NB4 (cell line): ENCODE measurements at places on chromosomes 16 and 17.

- DNase-seq = no peak
These were observed 281.4 kb upstream of the DYNLRB2 start for GRCh38 chr16:80259290-80259805.

GRCh38 chr17:41801374-41802271, 10.1 kb downstream of the P3H4 start:
- peak; percentile 67 for DNase-seq

DNA sequence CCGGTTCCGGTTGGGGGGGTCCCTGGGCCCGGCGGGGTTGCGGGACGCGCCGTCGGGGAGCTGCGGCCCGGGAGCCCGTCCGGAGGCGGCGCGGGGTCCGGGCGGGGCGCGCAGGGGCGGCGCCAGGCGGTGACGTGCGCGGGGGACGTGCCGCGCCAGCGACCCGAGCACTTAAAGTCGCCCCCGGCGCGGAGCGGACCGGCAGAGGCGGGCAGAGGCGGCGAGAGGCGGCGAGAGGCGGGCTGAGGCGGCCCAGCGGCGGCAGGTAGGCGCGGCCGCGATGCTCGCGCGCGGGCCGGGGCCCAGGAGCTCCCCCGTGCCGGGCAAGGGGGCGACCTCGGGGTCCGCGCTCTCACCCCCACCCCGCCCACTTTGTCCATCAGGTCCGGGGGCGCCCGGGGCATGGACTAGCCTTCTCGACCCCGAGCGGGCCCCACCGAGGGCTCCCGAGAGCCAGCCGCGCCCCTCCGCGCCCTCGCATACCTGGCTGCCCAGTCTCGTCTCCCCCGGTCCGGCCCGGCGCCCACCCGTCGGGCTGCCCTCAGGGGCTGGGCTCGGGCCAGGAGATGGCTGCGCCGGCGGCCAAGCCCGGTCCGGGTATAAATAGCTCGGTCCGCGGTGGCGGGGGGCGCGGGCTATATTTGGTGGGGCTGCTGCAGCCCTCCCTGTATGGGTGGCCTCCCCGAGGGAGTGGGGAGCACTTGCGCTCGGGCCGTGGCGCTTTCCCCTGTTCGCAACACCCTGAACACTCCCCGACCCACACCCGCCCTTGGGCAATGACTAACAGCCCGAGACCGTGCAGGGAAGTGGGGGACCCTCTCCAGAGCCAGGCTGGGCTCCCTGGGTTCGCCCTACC, at the start of gene SLC16A3:
Gene SLC16A3, plus strand, starts transcription at position 201 of the 856 bp plus-strand sequence. CDS start 6,967 bp downstream, outside the sequence.
- peak; percentile 85 for DNase-seq

DNA sequence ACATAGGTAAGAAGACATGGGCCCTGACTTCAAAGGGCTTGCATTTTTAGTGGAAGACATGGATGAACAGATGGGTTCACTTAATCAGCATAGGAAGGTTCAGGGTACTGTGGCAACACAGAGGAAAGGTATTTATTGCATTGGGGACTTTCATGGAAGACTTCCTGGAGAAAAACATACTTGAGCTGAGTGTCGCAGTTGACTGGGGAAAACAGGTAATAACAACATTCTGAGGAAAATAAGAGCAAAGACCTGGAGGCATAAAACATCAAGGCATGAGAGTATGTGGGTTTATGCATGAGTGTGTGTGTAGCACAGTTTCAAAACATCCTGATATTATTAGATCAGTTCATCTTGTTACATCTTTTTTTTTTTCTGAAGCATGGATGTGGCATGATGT, 82.7 kb downstream of the MAP2K6 start:
- no peak for DNase-seq

GRCh38 chr16:71339236-71340171, 19.0 kb upstream of the CALB2 start:
- no peak for DNase-seq

DNA sequence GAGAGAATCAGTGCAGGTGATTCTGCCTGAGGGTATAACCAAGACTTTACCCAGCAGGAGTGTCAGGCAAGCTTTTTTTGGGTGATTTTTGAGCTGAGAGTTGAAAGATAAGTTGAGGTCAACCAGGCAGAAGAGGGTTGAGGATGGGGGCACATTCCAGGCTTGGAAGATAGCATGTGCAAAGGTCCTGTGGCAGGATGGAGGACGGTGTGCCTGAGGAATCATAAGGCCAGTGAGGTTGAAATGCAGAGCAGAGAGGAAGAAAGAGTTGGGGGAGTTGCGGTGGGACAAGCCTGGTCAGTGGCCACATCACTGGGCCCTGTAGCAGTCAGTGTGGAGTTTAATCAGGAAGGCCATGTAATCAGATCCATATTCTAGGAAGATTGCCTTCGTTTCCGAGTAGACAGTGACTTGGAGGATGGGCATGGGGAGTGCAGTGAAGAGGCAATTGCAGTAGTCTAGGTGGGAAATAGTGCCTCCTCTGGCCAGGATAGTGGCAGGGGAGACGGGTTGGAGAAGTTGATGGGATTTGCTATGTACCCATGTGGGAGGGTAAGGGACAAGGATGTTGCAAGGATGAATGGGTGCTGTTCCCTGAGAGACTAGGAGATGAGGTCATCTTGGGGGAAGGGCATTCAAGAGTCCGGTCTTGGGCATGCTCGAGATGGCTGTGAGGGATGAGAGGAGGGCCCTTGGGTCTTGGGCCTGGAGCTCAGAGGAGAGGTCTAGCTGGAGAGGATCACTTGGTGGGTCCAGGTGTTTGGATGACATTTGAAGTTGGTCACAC, 3.9 kb downstream of the PLEKHG4 start:
- peak; percentile 41 for DNase-seq

GRCh38 chr16:19515757-19516156, 6.1 kb downstream of the GDE1 start:
- no peak for DNase-seq

GRCh38 chr16:13063457-13063856, 162.1 kb downstream of the SHISA9 start:
- no peak for DNase-seq

- DNase-seq = no peak
These were observed 37.8 kb downstream of the GDE1 start for GRCh38 chr16:19484096-19484495.

GRCh38 chr17:33520426-33521330, 227.6 kb upstream of the ASIC2 start:
- DNase-seq = peak; percentile 57

- DNase-seq = no peak
These were observed 19.3 kb upstream of the CFAP20 start for GRCh38 chr16:58148526-58148925.

DNA sequence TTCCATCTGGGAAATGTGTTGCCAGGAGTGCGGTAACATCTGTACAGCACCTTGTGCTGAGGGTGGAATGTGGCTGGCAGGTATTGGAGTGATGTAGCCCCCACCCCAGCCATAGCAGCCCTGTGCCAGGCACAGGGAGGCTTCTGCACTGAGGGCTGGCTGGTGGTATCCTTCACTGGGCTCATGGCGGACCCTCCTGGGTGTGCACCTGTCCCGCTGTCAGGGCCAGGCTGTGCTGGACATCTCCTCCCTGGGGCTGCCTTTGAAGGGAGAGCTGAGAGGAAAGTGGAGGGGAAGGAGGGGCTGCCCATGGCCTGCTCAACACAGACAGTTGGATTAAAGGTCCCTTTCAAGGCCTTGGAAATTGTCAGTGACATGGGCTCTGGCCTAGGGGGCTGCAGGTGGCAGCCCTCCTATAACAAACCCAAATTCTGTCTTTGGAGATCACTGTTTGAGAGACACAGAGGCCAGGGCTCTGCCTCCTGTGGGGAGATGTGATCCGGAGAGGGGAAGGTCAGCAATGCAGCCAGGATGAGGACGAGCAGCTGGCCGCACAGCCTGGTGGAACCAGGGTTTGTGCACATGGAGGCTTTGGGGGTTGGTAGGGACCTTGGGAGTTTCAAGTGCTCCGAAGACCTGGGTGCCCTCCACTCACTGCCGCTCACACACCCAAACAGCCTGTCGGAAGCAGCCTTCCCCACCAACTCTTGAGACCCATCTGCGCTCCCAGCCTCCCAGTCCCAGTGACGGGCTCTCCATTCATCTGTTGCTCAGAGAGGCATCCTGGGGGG, 22.8 kb downstream of the NKD1 start:
- no peak for DNase-seq

DNA sequence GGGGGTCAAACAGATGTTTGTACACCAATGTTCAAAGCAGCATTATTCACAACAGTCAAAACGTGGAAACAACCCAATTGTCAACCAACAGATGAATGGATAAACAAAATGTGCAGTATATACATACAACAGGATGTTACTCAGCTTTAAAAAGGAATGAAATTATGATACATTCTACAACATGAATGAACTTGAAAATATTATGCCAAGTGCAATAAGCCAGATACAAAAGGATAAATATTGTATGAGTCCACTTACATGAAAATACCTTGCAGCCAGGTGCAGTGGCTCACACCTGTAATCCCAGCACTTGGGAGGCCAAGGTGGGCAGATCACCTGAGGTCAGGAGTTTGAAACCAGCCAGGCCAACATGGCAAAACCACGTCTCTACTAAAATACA, 39.9 kb downstream of the UBE2G1 start:
- no peak for DNase-seq

DNA sequence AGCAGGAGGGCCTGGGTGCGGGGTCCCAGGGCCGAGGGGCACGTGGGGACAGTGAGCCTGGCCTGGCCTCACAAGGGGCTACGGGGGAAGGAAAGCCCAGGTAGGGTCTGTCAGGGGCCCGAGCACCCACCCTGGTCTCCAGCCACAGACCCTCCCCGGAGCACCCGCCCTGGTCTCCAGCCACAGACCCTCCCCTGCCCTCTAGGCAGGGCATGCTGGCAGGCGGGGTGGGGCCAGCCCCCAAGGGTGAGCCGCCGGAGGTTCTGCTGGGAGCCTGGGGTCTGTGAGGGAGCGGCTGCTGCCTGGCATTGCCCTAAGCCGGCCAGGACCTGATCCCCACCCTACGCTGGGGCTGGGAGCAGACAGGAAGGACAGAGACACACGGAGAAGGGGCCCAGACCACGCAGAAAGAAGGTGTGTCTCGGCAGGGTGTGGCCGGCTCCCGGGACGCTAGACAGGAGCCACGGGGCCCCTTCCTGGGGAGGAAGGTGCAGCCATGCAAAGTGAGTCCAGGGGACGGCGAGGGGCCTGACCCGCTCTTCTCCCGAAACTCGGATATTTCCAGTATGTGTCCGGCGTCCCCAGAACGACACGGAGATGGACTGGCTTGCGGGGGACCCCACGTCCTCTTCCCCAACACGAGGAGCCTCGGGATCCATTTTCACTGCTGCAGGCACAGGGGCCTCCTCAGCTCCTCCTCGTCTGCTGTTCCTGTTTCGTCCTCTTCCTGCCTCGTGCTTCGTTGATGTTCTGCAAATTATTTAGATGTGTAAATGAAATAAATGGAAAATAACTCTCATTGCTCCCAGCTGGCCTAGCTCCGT, 15.5 kb downstream of the UTS2R start:
- DNase-seq = no peak

DNA sequence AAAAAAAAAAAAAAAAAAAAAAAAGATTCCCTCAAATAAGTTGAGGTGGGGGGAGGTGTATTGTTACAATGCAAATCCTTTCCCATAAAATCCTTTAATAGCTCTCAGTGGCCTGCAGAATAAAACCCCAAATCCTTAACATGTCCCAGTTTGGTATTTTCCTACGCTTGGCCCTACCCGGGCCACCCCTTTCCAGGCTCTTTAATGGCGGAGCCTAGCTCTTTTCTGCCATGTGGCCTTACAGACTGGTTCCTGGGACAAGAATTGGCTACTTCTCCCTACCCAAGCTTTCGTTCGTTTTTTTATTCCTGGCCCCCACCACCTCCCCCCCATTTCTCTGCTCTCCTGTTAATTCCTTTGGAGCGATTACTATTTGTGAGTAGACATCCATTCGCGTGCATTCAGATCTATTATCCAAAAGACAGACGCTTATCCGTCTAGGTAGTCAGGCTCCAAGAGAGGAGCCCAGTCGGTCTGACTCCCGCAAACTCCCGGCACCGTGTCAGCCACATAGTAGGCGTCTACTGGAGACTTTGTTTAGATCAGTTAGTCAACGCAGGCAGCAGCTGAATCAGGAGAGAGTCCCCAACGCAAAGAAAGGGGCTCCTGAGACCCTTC, 813 bp upstream of the THAP11 start:
- no peak for DNase-seq

DNA sequence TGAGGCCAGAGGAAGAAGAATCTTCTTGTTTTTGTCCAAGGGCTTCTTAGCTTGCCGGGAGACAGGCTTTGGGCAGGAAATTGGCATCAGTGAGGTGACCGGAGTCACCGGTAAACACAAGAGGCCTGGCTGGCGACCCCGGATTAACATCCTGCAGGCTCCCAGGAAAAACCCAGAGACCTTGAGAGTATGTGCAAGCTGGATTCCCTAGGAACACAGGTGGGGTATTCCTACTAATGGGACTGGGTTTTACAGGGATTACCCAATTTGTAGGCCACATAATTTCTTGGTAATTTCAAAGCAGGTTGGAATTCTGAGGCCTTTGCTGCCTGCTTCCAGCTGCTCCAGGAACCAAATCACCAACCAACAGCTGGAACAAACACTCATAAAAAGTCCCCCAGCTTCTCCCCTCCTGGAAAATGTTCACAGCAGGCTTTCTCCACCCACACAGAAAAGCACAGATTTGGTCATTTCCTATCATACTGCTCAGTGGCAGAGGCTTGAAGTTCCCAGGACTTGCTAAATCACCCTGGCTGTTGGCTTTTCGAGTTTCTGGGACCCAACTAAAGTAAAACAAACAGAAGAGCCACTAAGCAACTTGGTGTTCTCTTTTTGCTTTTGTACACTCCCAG, 258.8 kb downstream of the IRF8 start:
- DNase-seq = no peak

GRCh38 chr17:39823407-39824054, 40.6 kb downstream of the IKZF3 start:
- peak; percentile 26 for DNase-seq

- DNase-seq = no peak
These were observed 25.0 kb upstream of the GNG13 start for GRCh38 chr16:825341-826061.

DNA sequence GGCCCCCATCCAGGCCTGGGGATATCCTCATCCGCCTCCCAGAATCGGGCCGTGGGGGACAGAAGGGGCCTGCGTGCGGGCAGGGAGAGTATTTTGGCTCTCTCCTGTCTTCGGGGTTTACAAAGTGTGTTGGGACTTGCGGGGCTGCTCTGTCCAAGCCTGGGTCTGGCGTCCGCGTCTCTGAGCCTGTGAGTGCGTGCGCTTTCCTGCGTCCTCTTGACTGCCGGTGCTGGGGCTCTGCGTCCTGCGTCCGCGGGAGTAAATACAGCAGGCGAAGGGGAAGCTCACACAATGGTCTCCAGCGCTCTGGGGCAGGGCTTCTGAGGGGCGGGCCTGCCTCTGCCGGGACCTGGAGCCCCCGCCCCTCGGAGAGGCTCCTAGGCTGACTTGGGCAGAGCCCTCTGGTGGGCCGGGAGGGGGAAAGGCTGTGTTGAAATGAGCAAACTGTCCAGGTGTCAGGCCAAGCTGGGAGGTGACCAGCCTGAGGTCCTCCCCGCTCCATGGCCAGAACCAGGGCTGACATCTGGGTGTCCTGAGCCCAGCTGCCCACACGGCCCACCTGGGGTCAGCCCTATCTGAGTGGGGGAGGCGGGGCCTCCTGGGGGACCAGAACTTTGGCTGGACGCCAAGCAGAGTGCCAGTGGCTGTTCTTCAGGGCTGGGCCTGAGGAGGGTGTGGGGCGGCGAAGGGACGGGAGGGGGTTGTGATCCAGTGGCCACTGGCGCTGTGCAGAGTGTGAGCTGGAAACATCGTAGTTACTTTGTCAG, 233.6 kb downstream of the SEC14L1 start:
- DNase-seq = peak; percentile 82
